Melanocyte of skin (primary cell): ENCODE measurements at places on chromosomes 1 and 21. TPM values are rescaled to one million over a fixed set of nuclear protein-coding genes. Genes with fewer than 3 reads are reported as not detected.

The C1orf210 gene
- total RNA-seq, result not detected in 2 replicates

The HPDL gene
- total RNA-seq, result 5.9 and 10.2 TPM in 2 replicates

The SAMD11 gene
- total RNA-seq, result not detected in 2 replicates

The MYOG gene
- not detected in 2 replicates for total RNA-seq

The AVPR1B gene
- not detected in 2 replicates for total RNA-seq

The FAM43B gene
- total RNA-seq, result not detected in 2 replicates

The GJA8 gene
- total RNA-seq, result not detected in 2 replicates

The CXADR gene
- total RNA-seq, result 19.3 and 28.5 TPM in 2 replicates

The WNT9A gene
- total RNA-seq, result under 0.01 TPM in 2 replicates

The TTC22 gene
- under 0.01 TPM in 1 of 2 replicates, not detected in the other for total RNA-seq

The GJA5 gene
- not detected in 2 replicates for total RNA-seq

The SH2D1B gene
- under 0.01 TPM in 1 of 2 replicates, not detected in the other for total RNA-seq

The CD55 gene
- total RNA-seq, result 31.6 and 63.5 TPM in 2 replicates

The S100A1 gene
- 1.7 and 2.6 TPM in 2 replicates for total RNA-seq

The LIN28A gene
- total RNA-seq, result not detected in 2 replicates

The COL8A2 gene
- total RNA-seq, result under 0.01 and 0.34 TPM in 2 replicates
